ENCODE measurements at places on chromosomes 6 and 20. TPM values are rescaled to one million over a fixed set of nuclear protein-coding genes. Genes with fewer than 3 reads are reported as not detected.

CST5 gene
- not detected for polyA plus RNA-seq

FAM229B gene
- 6.8 TPM for polyA plus RNA-seq

DNA sequence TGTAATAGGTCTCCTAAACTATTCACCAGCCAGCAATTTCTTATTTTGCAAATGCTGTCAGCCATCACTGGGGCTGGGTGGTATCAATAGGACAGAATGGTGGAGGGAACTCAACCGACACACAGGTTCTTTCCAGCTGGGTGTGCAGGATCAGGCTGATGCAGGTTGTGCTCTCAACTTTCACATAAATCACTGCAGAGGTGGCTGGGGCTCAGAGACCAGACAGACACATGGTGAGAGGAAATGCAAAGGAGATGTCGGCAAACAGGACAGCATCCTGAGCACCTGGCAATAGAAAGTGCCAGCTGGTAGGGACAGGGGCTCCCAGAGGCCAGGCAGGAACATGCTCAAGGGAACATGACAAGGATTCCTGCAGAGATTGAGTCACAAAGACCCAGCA, 254.9 kb downstream of the SOD2 start:
- no peak for DNase-seq

GRCh38 chr6:97361286-97361685, 78.3 kb upstream of the MMS22L start:
- DNase-seq: no peak

DNA sequence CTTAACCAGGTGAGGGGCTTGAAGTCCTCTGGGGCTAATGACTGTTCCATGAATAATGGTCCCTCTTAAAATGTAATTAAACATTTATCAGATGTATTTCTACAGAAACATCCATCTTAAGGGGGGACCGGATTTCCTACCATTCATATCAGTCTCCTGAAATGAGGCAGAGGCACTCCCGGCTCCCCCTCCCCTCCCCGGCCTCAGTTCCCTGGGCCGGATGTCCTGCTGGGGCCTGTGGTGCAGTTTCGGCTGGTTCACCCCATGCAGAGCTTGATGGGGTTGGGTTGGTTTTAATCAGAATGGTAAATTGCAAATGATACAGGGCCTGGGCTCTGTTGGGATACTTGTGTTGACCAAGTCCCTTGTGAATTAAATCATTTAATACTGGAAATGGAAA, 349.4 kb downstream of the PREX1 start:
- DNase-seq: no peak

DNA sequence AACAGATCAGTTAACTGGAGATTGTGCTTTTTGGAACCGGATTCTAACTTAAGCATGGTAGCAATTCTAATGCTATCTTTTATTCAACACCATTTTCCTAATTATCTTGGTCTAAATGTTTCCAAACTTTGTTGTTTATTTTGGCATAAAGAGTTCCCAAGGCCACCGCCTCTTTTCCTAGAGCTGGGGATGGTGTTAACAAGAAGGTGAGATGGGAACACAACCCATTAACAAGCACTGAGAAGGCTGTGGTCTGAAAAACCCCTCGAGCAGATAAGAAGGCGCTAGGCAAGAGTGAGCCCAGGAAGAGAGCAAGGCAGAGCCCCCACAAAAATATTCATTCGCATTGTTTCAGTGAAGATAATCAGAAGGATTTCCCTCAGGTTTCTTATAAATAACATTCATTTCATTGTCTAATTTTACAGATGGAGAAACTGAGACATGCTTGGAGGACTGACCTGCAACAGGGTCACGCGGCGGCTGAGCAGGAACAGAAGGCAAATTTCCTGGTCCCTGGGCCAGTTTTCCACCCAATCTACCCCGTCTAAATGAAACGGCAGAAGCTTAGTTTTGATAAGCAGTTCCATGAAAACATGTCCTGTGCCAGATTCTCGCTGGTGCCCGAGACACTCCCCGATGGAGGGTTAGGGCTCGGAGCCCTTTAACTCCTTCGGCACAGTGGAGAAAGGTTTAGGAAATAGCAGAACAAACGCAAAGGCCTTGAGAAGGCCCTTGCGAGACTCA, 155.6 kb downstream of the FOXC1 start:
- no peak for DNase-seq

DNA sequence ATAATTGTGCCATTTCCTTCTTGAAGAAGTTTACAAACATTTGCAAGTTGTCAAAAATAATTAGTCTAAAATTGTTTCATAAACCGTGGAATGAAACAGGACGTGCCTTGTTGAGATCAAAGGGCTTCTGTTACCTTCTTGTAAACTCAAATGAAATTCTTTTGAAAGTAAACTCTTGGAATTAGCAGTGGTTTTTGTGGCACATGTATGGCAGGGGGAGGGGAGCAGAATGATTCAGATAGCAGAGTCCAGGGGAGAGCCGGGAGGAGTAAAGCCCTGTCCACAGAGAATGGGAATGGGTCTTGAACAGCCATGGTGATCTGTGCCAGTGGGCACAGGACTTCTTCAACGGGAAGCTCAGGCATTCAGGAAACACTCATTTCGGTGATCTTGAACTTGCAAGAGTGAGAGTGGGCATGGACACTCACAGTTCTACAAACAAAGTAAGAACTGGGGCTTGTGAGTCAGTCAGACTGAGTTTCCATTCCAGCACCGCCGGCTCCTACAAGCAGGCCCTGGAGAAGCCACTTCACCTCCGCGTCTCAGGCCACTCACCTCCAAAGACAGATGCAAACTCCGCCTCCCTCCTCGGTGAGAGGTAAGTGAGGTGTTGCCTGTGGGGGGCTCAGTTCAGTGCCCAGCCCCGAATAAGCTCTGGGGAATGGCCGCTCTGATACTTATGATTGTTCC, 143.1 kb downstream of the CDH26 start:
- no peak for DNase-seq

- no peak for DNase-seq
Observed at GRCh38 chr20:49273696-49274277, 4.1 kb downstream of the ZNFX1 start.

- peak; percentile 87 for DNase-seq
Observed at GRCh38 chr20:37986873-37987601, 46.2 kb downstream of the TTI1 start.

DNA sequence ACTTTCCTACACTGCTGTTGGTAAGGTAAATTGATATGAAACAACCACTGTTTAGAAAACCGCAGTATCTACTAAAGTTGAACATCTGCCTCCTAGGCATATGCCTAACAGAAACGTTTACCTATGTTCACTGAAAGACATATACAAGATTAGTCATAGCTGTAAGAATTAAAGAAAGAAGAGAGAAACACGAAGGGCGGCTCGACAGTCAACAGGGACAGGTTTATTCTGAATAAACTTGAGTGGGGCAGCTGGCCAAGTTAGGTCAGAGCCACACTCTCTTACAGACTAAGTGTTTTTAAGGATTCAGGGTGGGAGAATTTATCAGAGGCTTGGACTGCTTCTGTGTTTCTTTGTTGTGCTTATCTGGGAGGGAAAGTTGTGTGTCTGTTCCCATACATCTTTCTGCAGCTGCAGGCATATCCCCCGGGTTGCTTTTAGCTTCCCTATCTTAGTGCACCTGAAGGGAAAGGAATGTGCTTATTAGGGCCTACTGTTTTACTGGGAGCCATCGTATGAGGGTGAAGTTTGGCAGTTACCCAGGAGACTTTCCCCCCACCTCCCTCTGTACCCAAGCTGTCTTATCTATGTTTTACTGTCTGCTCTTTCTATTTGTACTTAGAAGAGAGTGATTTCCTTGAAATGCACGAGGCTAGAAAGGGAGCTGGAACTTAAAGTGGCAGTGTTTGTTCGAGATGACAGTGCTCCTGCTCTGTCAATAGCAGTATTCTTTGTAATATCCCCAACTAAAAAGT, 20.4 kb downstream of the PROCR start:
- peak; percentile 44 for DNase-seq

- DNase-seq: no peak
Observed at GRCh38 chr20:32786059-32786760, 24.0 kb downstream of the DNMT3B start.

All from small intestine (tissue), 16 donors.